ENCODE measurements at places on chromosomes 7 and 10.
A peak's percentile ranks its signal among the peaks of the same experiment; 100 is the strongest.

GRCh38 chr10:58932126-58932525, 244.3 kb upstream of the PHYHIPL start:
- DNase-seq = no peak

DNA sequence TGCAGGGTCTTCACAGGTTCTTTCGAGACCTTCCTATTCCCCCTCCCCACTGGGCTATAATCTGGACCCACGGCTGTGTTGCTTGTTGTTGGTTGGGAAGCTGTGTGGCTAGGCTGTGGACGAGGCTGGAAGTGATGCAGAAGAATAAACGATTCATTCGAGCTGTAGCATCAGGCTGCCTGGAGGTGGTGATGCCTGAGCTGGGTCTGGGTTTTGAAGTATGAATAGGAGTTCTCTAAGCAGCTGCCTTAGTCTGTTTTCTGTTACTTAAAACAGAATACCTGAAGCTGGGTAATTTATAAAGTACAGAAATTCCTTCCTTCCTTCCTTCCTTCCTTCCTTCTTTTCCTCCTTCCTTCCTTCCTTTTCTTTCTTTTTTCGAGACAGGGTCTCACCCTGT, 126.5 kb upstream of the ZEB1 start:
- no peak for DNase-seq

GRCh38 chr10:69346776-69347175, 68.5 kb downstream of the HK1 start:
- no peak for DNase-seq

DNA sequence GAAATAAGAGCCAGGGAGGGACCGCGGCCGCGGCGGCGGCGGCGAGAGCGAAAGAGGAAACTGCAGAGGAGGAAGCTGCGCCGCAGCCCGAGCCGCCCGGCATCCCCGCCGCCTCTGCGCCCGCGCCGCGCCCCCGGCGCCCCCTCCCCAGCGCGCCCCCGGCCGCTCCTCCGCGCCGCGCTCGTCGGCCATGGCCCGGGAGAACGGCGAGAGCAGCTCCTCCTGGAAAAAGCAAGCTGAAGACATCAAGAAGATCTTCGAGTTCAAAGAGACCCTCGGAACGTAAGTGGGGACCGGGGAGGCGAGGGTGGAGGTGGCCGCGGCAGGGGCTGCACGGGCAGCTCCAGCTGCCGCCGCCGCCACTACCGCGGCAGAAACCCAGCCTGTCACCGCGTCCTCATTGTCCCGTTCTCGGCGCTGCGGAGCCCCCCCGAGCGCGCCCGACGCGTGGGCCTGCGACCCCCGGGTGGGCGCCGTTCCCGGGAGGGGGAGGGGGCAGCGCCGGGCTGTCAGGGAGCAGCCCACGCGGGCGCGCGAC, 351 bp downstream of the CAMK1D start:
- DNase-seq = no peak

- no peak for DNase-seq
Observed at GRCh38 chr10:123835575-123835974, 56.0 kb downstream of the CPXM2 start.

GRCh38 chr7:91126762-91127161, 137.5 kb upstream of the FZD1 start:
- no peak for DNase-seq

DNA sequence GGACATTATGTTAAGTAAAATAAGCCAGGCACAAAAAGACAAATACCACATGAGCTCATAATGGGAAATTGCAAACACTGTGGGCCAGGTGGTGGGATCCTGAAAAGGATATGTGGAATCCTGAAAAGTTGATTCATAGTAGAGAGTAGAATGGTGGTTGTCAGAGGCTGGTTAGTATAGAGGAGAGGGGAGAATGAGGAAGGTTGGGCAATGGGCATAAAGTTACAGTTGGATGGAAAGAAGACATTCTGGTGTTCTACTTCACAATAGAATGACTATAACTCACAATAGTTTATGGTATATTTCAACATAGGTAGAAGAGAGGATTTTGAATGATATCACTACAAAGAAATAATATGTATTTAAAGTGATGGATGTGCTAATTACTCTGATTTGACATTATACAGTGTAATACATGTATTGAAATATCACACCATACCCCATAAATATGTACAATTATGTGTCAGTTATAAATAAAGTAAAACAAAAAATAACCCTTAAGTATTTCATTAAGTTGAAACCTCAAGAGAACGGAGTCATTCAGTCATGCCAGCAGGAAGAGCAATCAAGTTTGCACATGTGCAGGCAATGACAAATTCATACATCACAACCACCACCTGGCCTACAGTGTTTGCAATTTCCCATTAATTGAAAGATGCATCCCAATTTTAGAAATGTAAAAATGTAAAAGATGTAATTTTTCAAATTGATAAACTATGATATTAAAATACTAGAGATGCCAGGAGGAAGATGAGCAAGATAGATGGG, 156.7 kb downstream of the MAGI2 start:
- DNase-seq = no peak

- DNase-seq = no peak
Observed at GRCh38 chr7:84154991-84155781, 39.4 kb downstream of the SEMA3A start.

DNA sequence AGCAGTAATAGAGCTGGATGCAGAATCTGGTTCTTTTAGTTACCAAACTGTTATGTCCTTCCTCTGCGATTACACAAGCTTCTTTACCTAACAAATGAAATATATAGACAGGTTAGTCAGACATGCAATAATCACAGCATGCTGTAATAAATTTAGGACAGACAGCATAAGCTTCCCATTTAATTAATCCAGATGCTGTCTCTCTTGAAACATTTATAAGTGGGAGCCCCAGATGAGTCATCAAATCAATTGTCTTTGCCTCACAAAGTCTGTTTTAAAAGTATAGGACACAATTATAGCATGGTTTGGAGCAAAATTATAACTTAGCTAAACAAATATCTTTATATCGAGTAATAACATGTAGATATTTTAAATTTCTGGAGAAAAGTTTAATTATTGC, 1.6 kb downstream of the CDNF start:
- DNase-seq = no peak

- DNase-seq = peak; percentile 19
Observed at GRCh38 chr10:88932539-88933256, 19.9 kb downstream of the ACTA2 start.

DNA sequence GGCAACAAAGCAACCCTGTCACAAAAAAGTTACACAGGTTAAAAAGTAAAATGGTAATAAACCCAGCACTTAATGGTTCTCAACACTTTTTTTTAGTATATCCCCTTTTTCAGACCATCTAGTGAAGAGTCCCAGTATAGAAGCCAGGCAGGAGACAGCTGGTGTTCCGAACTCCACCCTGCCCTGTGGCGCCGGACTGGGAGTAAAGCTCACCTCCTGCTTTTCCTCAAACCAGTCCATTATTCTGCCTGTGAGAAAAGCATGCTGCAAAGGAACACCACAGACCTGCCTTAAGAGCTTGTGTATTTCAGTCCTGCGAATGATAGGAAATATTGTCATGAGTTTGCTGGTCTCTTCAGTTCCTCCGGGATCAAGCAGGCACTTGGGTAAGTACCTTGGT, 81.0 kb downstream of the EZH2 start:
- no peak for DNase-seq

GRCh38 chr10:129788215-129788614, 175.9 kb downstream of the EBF3 start:
- DNase-seq = no peak

DNA sequence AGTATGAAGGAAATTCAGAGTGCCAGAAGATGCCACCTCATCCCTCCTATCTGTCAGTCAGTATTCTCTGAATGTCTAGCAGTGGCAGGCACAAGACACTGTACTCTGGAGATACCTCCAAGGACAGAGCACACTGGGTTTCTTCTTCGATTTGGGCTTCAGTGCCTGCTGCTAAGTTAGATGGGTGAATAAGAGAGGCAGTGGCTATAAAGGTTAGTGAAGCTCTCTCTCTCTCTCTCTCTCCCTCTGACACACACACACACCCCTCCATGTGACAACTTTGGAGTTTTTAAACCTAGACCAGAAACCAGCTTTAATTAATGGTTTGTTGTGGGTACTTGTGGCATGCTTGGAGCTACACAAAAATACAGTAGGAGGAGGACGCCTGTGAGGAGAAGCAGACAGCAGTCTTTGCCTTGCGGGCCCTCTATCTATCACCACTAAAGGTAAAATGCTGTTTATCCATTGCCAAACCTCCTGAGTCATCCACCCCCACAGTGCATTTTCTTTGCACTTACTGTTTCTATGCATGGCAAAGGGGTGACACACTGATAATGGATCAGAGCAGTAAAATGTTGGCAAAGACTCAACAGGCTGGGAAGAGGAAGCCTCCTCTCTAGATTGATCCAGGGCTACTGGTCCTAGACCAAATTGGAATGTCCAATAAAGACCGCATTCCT, 102.5 kb downstream of the TRIL start:
- no peak for DNase-seq

DNA sequence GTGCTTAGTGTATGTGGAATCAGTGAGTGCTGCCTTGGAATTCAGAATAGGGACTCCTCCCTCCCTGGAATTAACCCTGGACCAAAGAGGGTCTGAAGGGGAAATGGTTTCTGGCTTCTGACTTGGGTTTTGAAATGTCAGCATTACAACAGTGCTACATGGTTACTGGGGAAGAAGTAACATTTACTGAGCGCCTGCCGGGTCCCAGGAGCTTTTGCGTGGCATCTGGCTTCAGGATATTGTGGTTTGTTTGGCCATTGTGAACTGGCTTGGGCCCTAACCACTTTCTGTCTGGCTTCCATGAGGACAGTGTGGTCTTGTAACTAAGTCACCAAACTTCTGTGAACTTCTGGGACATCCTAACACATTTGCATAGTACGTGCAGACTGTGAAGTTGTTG, 21.3 kb downstream of the TSPAN15 start:
- no peak for DNase-seq

GRCh38 chr10:133129071-133129858, 30.8 kb upstream of the KNDC1 start:
- DNase-seq = no peak

- no peak for DNase-seq
Observed at GRCh38 chr10:49382226-49382625, 13.7 kb downstream of the DRGX start.

DNA sequence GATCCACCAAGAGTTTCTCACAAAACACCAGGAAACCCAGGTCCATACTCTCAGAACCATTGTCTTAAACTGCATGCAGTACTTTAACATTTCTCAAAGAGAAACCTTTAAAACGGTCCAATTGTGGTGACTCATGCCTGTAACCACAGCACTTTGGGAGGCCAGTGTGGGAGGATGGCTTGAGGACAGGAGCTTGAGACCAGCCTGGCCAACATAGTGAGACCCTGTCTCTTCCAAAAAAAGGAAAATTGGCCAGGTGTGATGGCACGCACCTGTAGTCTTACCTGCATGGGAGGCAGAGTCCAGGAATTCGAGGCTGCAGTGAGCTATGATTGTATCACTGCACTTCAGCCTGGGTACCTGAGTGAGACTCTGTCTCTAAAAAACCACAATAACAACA, 97.5 kb upstream of the OIT3 start:
- DNase-seq = no peak

DNA sequence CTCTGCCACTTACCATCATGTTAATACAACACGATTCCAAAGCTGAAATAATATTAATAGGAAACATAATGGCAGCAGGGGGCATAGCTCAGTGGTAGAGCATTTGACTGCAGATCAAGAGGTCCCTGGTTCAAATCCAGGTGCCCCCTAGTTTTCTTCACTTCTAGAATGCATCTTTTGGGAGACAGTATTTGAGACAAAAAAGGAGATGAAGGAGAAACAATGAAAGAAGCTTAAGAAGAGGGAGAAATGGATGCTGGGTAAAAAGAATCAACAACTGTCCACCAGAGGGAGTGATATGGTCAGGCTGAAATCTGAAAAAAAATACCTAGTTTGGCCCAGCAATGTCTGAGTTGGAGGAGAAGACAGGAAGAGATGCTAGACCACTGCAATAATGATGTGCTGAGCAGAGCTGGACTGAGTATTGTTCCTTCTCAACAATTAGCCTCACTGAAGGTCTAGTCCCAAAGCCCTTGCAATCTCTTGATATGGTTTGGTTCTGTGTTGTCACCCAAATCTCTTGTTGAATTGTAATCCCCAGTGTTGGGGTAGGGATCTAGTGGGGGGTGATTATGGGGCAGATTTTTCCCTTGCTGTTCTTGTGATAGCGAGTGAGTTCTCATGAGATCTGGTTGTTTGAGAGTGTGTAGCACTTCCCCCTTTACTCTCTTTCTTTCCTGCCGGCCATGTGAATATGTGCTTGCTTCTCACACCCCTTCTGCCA, 48.3 kb downstream of the ZNF783 start:
- no peak for DNase-seq

DNA sequence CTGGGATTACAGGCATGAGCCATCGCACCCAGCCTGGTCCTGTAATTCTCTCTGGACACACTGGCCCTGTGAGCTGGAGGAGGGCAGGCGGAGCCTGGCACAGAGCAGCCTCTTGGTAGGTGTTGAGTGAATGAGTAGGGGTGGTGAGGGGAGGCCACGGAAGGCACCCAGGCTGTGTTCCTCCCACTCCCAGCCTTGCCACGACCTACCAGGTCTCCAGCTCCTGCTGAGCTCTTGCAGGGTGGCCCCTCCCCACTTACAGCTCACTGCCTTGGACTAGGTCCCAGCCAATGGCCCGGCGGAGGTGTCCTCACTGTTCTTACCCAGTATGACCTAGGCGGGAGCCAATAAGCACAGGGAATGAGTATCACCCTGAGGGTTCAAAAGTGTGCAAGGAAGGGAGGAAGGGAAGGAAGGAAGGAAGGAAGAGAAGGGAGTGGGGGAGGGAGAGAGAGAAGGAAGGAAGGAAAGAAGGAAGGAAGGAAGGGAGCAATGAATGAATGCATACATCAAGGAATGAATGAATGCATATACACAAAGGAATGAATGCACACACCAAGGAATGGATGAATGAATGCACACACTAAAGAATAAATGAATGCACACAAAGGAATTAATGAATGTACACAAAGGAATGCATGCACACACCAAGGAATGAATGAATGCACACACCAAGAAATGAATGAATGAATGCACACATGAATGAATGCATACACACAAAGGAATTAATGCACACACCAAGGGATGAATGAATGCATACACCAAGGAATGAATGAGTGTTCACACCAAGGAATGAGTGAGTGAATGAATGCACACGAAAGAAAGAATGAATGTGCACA, 45.5 kb downstream of the GTF2IRD1 start:
- no peak for DNase-seq

GRCh38 chr7:102220960-102221800, 65.5 kb upstream of the SH2B2 start:
- no peak for DNase-seq

- DNase-seq = no peak
Observed at GRCh38 chr10:64976150-64976549, 1454.9 kb downstream of the REEP3 start.
